RCC 7860 (cell line): ENCODE measurements at places on chromosomes 13 and 19.

DNA sequence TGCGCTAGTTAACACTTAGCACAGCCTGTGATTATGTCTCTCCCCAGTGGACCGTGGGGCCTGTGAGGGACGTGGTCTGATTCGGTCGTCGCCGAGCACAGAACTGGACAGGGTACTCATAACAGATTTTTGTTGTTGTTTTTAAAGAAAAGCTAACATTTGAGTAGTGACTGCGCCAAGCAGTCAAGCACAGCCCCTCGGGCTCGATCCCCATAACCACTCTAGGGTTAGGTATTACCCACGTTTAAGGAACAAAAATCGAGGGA lies 805 bp upstream of the PTOV1 start:
- no peak for DNase-seq

DNA sequence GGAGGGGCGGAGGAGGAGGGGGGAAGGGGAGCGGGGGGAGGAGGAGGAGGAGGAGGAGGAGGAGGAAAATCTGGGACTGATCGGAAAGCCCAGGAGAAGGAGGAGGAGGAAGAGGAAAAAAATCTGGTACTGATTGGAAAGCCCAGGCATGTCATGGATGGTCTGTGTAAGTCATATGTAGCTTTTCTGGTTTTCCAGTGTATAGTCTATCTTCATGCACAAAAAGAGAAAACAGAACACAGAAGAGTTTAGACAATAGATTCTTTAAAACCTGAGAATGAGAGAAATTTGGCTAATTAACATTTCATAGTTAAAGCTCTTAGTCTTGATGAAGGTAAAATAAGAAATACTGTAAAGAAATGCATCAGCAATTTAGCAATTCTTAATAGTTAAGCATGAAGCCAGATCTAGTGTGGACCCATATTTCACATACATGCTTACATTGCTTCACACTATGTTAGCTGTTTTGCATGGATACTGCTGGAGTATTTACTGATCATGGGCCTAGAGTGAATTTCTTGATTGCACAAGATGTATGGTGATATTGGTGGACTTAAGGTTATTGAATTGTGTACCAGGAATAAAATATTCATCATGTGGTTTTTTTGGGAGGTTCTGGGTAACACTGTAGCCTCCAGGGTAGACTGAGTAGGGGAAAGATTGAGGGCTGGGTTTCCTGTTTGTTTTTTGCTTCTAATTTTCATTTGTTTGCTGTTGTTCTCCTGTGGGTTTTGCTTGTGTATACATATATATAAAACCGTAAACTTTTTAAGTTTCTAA lies 41.4 kb downstream of the SUCLA2 start:
- no peak for DNase-seq

DNA sequence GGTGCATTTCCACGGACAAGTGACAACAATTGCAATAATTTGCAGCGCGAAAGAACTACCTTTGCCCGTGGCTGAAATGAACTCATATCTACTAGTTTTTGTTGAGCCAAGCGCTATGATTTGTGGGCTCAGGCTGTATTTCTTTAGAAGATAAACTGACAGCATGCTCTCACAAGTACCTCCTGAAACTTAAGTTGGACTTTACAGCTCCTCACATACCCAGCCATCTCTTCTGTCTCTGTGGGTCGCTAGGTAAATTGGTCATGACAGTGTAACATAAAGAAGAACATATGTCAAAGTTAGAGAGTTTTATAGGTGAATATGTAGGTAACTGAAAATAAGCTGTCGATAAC lies 839 bp downstream of the COG6 start:
- DNase-seq, result no peak

DNA sequence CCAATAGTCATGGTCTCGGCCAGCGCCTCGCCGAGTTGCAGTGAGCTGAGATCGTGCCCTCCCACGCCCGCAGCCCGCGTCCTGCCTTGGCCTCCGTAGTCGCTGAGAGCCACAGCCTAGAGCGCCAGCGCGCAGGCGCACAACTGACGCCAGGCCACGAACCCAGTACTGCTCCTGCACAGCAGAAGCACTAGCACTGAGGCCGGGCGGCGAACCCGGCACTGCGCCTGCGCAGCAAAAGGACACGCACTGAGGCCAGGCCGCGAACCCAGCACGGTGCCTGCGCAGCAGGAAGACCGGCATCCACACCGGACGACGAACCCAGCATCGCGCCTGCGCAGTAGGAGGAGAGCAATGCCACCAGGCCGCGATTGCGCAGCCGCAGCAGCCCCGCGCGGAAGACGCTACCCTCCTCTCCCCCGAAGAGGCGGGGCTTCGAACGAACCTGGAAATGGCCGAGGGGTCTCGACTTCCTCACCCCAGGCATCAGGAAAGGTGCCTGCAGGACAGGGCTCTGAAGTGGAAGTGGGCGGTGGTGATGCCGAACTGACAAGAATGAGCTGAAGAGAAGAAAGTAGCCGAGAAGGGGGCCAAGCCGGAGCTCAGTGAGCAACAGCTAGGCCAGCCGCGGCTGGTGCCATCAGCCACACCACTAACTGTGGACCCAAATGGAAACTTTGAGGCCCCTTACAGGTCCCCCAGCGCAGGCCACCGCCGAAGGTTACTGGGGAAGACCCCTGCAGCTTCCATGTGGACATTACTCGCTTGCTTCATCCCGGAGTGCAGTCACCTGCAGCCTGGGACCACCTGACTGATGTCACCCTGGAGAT lies 7.5 kb downstream of the F10 start:
- DNase-seq, result no peak

- DNase-seq, result no peak
Measured at GRCh38 chr13:90547272-90547790, 800.2 kb upstream of the MIR17HG start.

DNA sequence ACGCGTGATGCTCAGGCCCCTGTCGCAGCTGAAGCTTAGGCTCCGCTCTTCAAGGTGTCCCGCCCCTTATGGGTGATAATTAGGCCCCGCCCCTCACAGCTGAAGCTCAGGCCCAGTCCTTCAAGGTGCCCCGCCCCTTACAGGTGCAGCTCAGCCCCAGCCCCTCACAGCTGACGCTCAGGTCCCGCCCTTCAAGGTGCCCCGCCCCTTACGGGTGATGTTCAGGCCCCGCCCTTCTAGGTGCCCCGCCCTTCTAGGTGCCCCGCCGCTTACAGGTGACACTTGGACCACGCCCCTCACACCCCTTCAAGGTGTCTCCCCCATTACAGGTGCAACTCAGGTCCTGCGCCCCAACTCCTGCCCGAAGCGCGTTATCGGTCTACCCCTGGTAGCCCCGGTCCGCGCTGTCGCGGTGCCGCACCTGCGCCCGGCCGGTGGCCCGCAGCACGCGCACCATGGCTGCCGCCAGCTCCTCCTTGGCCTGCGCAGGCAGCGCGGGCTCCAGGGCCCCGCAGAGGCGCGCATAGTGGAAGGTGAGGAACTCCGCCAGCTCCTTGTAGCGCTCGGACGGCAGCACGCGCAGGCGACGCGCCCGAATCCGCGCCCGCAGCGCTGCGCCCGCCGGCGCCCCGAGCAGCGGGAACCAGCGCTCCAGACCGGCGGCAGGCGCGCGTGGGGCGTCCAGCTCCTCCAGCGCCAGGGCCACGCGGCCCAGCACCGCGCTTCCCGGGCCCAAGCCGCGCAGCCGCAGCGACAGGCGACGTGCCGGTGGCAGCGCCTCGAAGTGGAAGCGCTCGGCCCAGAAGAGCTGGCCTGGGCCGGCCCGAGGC lies 7.3 kb downstream of the RASAL3 start:
- no peak for DNase-seq

GRCh38 chr19:10143681-10144080 lies 24.0 kb upstream of the EIF3G start:
- no peak for DNase-seq

- DNase-seq, result no peak
Measured at GRCh38 chr13:47126432-47126831, 229.6 kb upstream of the HTR2A start.

DNA sequence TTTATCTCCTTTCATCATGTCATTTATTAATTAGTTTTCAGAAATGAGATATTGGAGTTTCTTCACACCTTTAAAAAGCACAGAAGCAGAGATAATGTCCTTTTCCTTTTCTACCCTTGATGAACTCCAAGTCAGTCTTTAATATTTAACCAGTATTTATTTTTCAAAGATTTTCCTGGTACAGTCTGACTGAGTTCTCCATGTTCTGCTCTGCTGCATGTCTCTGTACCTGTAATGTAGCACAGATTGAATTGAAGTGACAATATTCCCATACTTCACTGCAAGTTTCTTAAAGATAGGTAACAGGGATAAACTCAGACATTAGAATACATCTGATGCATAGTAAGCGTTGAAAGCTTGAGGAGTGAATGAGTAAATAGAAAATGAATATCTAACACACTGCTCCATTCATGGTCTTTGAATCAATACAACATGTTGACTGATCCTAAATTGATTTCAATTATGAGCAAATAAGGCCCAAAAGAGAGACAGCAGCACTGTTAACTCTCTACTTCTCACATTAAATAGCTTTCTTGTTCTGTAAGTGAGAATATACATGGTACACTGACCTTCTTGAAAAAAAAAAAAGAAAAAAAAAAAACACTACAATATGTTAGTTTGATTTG lies 1323.6 kb upstream of the PRR20A start:
- DNase-seq, result no peak

GRCh38 chr13:46160471-46161066 lies 21.4 kb downstream of the LCP1 start:
- peak; percentile 40 for DNase-seq

DNA sequence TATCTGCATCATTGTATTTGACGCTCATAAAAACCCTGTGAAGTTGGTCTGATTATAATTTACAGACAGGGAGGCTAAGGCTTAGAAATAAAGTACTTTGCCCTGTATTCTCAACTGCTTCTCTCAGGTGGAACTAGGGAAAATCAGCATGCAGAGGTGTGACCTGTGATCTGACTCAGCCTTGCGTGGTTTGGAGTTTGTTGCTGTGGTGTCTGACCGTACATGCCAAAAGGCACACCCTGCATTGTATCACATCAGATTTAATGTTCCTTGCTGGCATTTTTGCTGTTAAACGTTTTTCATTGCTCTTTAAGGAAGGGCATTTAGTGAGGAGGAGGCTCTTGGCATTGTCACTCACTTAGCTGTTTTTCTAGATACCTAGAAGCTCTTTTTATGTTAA lies 58.8 kb upstream of the C1QTNF9B start:
- peak; percentile 50 for DNase-seq

DNA sequence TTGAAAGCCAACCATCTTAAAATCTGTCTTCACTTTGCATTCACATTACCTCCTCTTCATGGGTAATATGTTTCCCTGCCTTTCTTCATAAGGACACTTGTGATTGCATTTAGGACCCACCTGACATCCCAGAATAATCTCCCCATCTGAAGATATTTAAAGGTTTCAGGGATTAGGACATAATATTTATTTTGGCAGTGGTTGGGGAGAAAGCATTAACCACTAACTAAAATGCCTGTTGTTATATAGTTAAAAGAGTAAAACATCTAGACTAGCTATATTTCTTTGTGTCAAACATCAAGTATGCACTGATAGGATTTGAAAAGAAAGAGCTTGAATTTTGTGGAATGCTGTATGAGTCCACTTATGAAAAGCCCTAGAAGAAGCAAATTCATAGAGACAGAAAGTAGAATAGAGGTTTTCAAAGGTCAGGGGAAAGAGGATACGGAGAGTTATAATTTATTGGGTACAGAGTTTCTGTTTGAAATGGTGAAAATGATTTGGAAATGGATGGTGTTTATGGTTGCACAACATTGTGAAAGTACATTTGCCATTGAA lies 457.7 kb upstream of the SPRY2 start:
- DNase-seq, result no peak

DNA sequence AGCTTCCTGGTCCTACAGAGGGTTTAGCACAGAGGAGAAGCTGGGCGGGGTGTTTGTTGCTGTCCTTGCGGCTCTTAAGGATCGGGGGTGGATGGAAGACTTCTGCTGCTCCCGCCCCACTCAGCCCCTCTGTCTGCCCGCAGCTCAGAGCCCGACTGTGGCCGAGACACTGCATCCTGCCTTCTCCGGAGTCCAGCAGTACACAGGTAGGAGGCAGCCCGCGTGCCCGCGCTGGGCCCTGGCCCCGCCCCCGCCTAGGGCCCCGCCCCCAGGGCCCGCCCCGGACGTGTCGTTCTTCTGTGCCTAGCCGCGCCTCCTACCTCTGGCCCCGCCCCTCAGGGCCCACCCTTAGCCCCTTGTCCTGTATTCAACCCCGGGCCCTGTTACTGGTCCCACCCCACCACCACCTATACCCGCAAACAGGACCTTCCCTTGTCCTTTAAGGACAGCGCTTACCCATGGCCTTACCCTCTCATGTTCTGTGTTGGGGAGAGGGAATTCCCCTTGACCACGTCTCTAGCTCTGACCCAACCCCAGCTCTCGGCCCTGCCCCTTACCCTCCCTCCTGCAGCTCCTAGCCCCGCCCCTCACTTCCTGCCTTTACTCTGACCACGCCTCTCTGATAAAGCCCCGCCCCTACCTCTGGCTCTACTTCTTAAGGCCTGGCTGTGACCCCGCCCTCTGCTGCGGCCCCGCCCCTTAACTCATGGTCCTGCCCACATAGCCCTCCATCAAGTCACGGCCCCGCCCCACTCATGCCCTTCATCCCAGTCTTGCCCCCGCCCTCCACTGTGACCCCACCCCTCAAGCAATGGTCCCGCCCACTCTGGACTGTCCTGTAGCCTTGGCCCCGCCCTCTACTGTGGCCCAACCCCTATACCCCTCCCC lies 60.5 kb downstream of the CELF5 start:
- no peak for DNase-seq

- no peak for DNase-seq
Measured at GRCh38 chr19:17401628-17402027, 3.8 kb downstream of the BST2 start.

- peak; percentile 48 for DNase-seq
Measured at GRCh38 chr13:30463787-30464495, 1.8 kb downstream of the HMGB1 start.

- DNase-seq, result no peak
Measured at GRCh38 chr19:3188627-3189596, 3.2 kb downstream of the NCLN start.

DNA sequence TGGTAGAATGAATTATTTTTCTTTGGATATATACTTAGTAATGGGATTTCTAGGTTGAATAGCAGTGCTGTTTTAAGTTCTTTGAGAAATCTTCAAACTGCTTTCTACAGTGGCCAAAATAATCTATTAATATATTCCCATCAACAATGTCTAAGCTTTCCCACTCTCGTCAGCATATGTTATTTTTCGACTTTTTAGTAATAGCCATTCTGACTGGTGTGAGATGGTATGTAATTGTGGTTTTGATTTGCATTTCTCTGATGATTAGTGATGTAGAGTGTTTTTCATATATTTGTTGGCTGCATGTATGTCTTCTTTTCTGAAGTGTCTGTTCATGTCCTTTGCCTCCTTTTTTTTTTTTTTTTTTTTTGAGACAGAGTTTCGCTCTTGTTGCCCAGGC lies 90.2 kb upstream of the CSNK1A1L start:
- no peak for DNase-seq
